Type B pancreatic cell (in vitro differentiated cells): ENCODE measurements at places on chromosomes 5 and 9. TPM values are rescaled to one million over a fixed set of nuclear protein-coding genes. Genes with fewer than 3 reads are reported as not detected.

DNA sequence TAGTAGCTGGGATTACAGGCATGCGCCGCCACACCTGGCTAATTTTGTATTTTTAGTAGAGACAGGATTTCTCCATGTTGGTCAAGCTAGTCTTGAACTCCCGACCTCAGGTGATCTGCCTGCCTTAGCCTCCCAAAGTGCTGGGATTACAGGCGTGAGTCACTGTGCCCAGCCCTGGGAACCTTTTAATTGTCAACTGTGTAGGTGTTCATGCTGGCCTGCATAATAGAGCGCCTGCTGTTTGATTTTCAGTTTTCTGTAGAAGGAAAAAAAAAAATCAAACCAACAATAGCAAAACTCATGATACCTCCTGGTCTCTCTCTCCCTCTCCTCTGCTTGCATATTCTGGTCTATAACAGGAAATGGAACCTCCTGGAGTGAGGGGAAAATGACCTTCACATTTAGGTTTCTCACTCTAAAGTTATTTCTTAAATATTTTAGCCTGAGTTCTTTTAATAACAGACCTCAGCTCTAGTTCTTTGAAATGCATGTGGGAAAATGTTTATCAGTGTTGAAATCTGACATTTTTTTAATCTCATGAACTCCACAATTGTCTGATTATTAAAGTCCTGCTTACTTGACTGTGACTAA, 51.7 kb downstream of the EXOSC2 start:
- DNase-seq: no peak

GRCh38 chr9:137302449-137303150, 529 bp upstream of the NRARP start:
- no peak for DNase-seq

- no peak for DNase-seq
Observed at GRCh38 chr9:19551124-19551929, 142.5 kb downstream of the ACER2 start.

- DNase-seq: no peak
Observed at GRCh38 chr9:3271581-3271980, 254.2 kb downstream of the RFX3 start.

- DNase-seq: no peak
Observed at GRCh38 chr9:85453850-85454249, 287.9 kb downstream of the AGTPBP1 start.

- DNase-seq: no peak
Observed at GRCh38 chr5:89028595-89029285, 145.8 kb upstream of the MEF2C start.

DNA sequence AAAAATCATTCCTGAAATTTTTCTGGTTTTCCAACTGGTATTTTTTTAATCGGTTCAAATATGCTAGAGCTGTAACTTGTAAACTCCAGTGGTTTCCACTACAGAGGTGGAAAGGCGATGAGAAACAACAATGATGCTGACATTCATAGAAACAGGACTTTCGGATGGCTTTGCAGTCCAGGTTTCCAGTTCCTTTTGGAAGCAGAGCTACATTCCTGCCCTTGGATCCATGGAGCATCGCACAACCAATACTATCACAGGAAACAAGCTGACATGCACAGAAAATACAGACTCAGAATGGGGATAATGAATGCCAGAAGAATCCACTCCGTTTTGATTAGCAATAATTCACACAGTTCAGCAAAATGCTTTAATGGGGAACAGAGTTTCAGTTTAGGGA, 140.0 kb downstream of the EPB41L4A start:
- no peak for DNase-seq

DNA sequence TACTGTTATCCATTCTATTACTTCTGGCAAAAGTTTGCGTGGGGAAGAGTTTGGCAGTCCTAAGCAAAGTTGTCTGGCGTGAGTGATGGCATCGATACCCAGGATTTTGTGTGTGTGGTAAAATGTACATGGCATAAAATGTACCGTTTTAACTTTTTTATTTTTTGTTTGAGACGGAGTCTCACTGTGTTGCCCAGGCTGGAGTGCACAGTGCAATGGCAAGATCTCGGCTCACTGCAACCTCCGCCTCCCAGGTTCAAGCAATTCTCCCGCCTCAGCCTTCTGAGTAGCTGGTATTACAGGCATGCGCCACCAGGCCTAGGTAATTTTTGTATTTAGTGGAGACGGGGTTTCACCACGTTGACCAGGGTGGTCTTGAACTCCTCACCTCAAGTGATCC, 55.4 kb upstream of the TJP2 start:
- no peak for DNase-seq

DNA sequence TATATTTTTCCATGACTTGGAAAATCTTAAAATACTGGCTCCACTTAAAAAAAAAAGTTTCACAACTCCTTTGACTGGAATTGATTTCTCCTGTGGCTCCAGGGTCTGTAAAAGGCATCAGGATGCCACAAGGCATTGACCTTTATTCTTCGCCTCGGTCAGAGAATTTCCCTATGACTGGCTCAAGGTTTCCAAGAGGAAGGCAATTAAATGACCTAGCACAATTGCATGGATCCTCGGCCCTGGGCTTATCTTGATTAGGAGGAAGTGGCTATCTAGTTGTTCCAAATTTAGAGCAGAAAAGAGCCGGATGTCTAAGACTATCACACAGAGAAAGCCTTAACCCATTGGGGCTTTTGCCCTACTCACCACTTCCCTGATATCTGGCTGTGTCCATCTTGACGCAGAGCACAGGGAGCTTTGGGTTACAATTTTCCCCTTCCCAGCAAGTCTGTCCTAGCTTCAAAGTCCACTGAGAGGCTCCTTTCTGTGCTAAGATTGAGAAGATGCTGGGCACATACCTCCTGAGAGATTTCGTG, 56.9 kb upstream of the COL15A1 start:
- DNase-seq: no peak

GRCh38 chr9:126328407-126328806, 1.8 kb downstream of the MVB12B start:
- DNase-seq: no peak

C5orf47 gene
- total RNA-seq: not detected in 2 replicates

ADAMTS2 gene
- 7.7 and 9.2 TPM in 2 replicates for total RNA-seq

RASEF gene
- 10.0 and 23.3 TPM in 2 replicates for total RNA-seq

STXBP1 gene
- 43.1 and 48.8 TPM in 2 replicates for total RNA-seq

PPWD1 gene
- total RNA-seq: 30.1 and 40.4 TPM in 2 replicates

IL4 gene
- total RNA-seq: not detected in 2 replicates

SFXN1 gene
- 79.2 and 84.3 TPM in 2 replicates for total RNA-seq

SHOC1 gene
- total RNA-seq: not detected in 2 replicates

ECM2 gene
- 0.24 and 0.51 TPM in 2 replicates for total RNA-seq

IDNK gene
- total RNA-seq: 4.4 TPM in 2 replicates

OLFML2A gene
- total RNA-seq: 6.3 and 10.8 TPM in 2 replicates
